Activated CD8-positive, alpha-beta memory T cell treated with anti-CD3 and anti-CD28 coated beads for 4 hours (primary cell): ENCODE measurements at places on chromosomes 11 and 22.

DNA sequence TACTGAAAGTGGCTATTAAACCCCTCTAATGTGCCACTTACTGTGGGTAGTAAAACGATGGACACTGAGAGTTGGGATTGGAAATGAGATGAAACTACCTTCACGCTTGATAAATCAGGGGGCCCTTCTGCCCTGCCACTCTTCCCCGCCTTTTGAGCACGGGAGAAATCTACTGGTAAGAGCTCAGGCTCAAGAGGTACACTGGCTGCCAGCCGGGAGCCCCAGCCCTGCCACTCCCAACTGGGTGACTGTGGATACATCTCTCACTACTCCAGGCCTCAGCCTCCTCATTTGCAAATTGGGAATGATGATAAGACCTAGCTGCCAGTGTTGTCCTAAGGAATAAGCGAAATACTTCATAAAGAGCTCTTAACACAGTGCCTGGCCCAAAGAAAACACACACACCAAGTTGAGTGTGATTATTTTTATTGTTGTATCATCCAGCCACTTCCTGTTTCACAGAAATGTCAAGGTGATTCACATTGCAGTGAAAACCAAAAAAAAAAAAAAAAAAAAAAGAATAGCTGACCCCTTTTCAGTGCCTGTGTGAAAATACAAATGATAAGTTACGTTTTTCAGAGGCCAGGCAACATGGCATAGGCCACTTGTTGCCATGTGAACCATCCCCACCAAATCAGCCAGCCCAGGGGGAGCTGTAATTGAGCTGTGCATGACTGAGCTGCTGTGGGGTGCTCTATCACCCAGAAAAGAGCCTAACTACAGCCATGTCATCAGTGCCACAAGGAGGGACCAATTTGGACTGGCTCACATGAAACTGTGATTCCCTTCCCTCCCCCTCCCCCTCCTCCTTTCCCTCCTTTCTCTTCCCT is 4.4 kb upstream of the ZNRD2 start:
- no peak for DNase-seq

DNA sequence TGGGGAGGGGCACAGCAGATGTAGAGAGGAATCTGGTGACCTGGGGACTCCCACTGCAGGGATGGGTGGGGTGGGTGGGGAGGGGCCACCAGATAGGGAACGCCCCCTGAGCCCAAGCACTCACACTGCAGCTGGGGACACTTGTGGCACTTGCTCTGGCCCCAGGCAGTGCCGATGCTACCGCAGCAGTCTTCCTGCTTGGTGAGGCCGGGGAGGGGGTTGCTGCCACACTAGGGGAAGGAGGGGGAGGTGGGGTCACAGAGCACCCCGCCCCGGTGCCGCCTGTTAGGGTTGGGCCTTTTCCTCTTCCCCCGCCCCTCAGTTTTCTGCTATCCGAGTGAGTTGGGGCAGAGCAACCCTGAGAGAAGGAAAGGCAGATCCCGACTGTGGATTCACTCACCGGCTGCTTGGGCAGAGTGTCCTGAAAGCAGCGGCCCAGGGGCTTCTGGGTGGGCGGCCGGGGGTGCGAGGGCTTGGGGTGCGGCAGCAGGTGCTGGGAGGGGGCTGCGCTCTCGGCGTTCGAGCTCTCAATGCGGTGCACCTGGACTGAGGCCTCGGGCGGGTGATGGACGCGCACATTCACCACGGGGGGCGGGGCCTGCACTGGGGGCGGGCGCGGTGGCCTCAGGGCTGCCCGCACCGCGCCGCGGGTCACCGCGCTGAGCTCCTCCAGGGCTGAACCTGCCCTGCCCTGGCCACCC is 4.7 kb downstream of the LTBP3 start:
- no peak for DNase-seq

- DNase-seq, result no peak
Observed at GRCh38 chr11:1177771-1178090, 20.0 kb downstream of the MUC5AC start.

DNA sequence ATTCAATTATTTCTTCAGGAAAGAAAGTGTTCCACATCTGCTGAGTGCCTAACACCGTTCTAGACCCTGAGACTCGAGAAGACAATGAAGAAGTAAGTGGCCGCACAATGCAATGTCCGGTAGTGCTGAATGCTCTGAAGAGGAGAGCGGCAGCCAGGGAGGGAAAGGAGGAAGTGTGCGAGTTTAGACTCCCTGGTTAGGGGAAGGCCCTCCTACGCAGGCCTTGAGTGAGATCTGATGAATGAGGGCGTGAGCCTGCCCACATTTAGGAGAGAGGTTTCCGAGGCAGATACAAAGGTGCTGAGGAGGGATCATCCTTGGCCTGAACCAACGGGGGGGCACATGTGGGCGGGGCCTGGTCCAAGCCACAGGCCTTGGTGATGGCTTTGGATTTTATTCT is 558.6 kb downstream of the NTM start:
- DNase-seq, result no peak

DNA sequence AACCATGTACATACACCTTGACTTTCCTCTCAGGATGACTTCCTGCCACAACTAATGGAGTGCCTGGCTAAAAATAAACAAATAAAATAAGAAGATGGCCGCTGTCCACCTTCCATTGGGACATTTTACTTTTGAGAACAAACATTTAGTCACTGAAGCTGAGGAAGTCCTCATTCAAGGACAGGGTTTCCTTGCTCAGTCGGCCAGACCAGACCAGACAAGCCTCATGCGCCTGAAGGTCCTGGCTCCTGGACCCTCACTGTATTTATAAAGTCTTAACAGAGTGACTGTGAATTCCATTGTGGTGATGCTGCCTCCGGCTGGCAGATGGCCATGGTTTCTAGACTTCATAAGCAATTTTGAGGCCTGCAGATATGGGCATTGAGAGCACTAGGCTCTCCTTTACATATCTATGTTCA is 114.5 kb downstream of the MAML2 start:
- no peak for DNase-seq

GRCh38 chr11:78189851-78190250 is 1.1 kb downstream of the USP35 start:
- DNase-seq, result no peak

DNA sequence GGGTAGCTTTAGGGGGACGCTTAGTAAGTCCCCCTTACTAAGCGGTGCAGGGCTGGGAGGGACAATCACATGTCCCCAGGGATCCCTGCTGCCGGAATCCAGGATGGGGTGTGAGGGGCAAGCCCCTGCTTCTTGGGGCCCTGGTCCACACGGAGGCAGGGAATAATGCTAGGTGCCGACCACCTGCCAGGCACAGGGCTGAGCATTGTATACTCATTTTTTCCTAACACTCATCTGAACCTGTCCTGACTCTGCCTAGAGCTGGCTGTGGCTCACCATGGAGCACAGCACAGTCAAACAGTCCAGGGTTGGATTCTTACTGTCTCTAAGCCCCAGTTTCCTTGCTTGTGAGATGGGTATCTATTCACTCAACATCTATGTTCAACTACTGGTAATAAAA is 1.4 kb upstream of the LTBP3 start:
- no peak for DNase-seq

- no peak for DNase-seq
Observed at GRCh38 chr11:43920598-43921419, 21.6 kb upstream of the C11orf96 start.

- peak; percentile 25 for DNase-seq
Observed at GRCh38 chr22:44664149-44664548, 37.9 kb upstream of the PRR5 start.

DNA sequence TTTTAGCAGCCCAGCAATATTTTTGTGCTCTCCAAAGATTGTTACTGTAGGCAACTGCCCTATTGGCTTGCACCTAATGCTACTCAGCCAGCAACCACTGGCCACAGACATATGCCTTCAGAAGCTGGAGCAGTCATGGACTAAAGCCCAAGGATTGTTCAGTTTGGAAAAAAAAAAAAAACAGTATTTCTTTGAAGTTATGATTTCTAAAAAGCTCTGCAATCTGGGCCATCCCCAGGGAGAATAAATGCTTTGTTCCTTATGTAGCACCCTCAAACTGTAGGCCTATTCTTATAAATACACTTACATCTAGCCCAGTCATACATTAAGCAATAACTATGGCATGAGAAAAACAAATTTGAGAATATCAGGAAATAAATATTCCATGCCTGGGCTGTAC is 2190.5 kb upstream of the RAG2 start:
- DNase-seq, result no peak

- no peak for DNase-seq
Observed at GRCh38 chr11:417652-418342, 3.0 kb upstream of the SIGIRR start.

GRCh38 chr11:16367252-16367651 is 10.9 kb upstream of the SOX6 start:
- no peak for DNase-seq

- DNase-seq, result no peak
Observed at GRCh38 chr11:121933694-121934093, 182.3 kb downstream of the BLID start.

DNA sequence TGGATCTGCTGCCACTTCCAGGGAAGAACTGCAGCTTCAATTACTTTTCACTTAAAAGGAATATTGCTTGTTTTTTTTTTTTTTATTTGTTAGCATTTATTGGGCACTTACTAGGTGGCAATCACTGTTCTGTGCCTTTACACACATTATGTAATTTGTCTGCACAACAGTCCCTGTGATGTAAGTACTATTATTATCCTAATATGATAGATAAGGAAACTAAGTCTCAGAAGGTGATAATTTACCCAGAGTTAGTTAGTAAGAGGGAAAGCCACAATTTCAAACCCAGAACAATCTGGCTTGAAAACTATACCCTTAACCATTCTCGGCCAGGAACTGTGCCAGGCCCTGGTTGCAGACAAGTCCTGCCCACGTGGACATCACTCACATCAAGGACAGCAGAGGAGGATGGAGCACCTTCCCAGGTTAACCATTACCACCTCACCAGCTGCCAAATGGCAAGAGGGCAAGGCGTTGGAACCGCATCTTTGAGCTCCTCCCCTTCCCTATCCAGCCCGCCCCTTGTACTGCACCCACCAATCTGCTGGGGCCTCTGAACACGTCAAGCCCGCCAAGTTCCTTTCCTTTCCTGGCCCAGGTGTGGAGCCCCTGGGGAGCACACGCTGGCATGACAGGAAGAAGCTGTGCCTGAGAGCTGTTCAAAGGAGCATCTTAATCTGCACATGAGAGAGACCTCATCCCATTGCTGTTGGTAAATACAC is 78.4 kb downstream of the NAV2 start:
- no peak for DNase-seq

- no peak for DNase-seq
Observed at GRCh38 chr11:65953471-65953870, 8.1 kb upstream of the SART1 start.

DNA sequence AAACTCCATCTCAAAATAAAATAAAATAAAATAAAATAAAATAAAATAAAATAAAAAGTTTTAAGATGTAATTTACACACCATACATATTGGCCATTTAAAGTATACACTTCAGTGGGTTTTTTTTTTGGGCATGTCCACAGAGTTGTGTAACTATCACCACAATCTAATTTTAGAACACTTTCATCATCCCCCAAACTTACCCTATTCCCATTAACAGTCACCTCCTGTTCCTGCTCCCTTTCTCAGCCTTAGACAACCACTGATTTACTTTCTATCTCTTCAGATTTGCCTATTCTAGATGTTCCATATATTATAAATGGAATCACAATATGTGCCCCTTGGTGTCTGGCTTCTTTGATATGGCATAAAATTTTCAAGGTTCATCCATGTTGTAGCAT is 4.6 kb upstream of the ACER3 start:
- DNase-seq, result no peak

- no peak for DNase-seq
Observed at GRCh38 chr11:8839957-8840945, 70.7 kb upstream of the AKIP1 start.

- DNase-seq, result no peak
Observed at GRCh38 chr11:109071262-109071661, 350.7 kb upstream of the C11orf87 start.

DNA sequence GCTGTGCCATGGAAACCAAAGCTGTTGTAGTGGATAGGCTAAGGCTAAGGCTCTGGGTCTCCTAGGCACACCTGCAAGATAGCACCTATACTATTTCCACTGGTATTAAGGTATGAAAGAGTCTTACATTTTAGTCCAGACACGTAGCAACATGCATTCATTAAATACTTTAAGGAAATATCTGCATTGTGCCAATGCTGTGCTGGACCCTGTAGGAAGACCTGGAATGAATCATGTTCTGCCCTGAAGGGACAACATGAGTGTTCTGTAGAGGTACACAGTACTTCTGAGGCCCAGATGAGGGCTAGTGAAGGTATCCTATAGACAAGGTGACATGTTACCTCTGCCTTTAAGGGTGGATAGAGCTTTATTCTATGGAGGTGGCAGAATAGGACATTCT is 35.2 kb upstream of the RRM1 start:
- DNase-seq, result no peak

GRCh38 chr11:61510166-61510919 is 1.8 kb downstream of the LRRC10B start:
- no peak for DNase-seq

DNA sequence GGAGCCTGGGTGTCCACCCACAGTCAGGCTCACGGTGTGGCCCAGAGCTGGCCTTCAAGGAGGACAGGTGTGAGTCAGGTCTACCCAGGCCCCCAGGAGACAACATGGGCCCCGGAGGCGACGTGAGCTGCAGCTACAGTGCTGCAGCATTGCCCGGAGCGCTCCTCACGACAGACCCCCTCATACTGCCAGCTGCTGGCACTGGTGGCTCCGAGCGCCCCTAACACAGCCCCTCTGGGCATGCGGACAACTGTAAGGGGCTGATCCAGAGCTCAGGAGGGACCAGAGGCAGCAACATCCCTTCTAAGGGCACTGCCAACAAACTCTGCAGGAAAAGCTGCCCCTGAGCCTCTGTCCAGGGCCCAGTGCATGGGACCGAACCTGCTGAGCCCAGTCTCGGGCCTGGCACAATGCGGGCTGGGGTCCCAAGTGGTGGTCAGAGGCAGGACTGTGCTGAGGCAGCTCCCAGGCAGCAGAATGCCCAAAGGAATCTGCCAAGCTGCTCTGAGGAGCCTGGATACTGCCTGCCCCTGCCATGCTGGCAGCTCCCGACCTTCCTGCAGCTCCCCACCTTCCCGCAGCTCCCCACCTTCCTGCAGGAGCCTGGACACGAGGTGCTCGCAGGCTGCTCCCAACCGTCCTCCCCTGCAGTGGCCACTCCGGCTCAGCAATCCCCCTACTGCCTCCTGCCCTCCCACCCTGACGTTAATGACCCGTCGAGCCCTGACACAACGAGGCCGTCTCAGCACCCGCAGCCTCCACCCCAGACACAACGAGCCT is 15.1 kb downstream of the CHID1 start:
- DNase-seq, result no peak

DNA sequence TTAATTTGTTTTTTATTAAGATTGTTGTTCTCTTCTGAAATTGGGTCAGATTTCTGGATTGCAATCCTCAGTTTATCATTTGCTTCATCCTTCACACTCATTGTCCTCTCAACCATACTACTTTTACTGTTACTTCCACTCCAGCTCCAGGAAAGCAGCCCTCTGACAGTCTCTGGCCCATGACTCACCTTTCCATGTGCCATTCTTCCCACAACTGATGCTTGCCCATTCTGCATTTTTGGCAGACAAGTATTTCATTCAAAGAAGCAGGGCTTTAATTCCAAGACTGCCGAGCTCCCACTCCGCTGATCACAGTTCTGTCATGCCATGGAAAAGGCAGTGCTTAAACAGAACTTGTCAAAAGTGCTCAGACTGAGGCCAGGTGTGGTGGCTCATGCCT is 139.2 kb downstream of the WNT11 start:
- DNase-seq, result no peak

GRCh38 chr22:36977401-36977861 is 41.8 kb downstream of the TST start:
- peak; percentile 71 for DNase-seq

- no peak for DNase-seq
Observed at GRCh38 chr11:33734441-33735270, 1.6 kb downstream of the CD59 start.

GRCh38 chr11:118212131-118212725 is 12.6 kb downstream of the JAML start:
- no peak for DNase-seq
